ENCODE measurements at places on chromosomes 7 and 10.
A peak's percentile ranks its signal among the peaks of the same experiment; 100 is the strongest.

DNA sequence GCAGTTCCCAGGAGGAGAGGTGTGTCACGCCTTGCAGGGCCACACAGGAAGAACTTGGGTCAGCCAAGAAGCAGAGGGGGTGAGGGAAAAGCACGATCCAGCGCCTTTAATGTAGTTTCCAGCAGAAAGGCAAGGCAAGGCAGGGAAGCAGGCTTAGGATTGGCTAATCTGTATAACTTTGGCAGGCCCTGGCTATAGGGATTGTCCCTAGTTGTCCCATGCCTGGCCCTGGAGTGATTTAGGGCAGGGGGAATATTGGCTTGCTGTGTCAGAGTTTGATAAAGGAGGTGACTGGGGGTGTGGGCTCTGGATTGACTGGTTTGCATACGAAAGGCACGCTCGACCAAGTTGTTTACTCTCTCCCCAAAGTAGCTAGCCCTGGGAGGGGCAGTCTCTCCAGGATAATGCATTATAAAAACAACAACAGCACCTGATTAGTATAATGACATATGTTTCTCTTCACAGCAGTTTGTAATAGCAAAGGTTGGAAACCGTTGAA is 44.5 kb downstream of the RBM28 start:
- no peak for DNase-seq

DNA sequence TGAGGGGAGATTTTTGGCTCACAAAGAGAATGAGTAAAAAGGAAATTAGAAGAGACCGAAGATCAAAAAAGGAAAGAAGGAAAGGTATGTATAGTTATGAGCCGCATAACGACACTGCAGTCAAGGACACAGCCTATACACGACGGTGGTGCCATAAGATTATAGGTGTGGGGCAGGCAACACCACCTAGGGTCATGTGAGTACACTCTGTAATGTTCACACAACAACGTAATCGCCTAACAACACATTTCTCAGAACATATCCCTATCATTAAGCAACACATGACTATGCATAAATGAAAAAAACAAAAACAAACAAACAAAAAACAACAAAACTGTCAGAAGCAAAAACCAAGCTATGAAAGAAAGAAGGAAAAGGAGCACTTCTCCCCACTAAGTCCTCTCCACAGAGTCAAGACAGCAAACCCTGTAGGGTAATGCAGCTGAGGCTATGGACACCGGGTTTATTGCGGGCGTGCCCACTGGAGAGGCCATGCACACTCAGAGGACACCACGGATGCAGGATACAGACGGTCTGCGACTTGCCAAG is 45.1 kb downstream of the PIP4K2A start:
- DNase-seq: no peak

DNA sequence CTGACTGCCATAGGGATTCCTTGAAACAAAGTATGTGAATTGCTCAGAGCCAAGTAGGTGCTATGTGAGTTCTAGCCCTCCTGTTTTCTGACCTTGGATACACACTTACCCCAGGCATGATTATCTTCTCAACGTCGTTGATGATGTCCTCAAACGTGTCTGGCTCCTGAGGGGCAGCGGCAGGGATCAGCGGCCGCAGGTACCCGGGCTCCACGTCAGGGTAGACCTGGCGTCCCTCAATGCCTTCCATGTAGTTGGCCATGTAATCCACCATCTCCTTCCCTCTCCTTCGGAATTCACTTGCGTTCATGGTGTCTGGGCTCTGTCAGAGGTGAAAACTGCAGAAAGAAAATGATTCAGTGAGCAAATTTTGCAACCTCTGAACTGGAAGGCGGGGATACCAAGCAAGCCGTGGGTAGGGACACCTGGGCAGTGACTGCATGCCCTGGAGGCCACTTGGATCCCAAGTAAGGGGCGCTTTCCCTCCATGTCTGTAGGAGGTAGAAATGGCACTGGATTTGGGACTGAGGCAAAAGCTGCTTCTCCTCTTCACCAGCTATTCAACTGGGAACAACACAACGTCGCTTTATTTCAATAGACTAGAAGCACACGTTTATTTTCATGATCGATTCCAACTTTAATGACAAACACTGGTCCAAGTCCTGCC is 21.3 kb downstream of the DDC start:
- no peak for DNase-seq

DNA sequence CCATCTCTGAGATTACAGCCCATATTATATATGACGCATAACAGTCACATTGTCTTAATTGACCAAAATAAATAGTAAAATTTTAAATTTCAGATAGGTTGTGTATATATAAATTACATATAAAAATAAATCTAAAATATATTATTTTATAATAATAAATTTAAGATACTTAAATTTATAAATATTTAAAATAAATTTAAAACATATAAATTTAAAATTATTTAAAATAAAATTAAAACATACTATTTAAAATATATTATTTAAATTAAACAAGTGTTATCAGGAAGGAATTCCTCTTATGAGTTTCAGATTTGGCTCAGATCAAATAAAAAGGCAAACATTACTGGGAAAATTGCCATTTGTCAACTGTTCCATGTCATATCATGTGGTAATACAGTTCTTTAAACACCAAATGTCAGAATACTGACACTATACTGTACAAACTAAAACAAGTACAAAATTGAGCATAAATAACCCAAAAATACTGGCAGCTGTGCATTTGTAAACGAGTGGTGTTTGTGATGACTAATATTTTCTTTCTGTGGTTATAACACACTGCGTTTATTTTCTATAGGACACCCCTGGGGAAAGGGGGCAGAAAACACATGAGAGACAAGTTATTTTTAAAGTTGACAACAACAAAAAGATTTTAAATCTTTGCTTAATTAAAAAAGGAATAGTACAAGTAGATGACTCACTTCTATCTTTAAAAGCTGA is 71.3 kb upstream of the DGKB start:
- DNase-seq: no peak

GRCh38 chr10:73576178-73576889 is 14.8 kb downstream of the USP54 start:
- no peak for DNase-seq

GRCh38 chr10:77417806-77418640 is 219.6 kb downstream of the KCNMA1 start:
- no peak for DNase-seq

DNA sequence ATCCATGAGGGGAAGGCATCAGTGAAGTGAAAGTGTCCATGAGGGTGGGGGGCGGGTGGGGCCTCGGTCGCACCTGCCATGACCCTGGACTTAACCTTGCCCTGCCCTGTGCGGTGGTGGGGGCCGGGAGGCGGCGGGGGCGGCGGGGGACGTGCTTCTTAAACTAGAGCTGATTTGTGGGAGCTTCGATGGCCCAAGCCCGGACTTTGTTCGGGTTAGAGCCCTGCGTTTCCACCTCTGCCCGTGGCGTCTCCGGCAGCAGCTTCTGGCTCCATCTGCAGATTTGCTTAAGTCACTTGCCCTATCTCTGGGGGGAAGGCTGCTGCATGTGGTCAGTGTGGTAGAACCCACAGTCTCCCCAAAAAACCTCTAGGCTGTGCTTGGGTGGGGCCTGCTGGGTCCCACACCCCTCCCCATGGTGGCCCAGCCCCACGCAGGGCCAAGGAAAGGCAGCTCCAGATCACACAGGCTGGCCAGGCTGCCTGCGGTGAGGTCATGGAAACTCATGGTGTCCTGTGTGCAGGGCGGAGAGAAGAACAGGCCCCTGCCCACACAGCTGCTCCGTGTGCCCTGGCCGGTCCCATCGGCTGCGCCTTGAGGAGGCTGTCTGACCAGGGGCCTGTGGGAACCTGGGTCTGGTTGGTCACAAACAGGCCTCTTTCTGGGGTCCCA is 93.2 kb downstream of the INPP5A start:
- DNase-seq: no peak

DNA sequence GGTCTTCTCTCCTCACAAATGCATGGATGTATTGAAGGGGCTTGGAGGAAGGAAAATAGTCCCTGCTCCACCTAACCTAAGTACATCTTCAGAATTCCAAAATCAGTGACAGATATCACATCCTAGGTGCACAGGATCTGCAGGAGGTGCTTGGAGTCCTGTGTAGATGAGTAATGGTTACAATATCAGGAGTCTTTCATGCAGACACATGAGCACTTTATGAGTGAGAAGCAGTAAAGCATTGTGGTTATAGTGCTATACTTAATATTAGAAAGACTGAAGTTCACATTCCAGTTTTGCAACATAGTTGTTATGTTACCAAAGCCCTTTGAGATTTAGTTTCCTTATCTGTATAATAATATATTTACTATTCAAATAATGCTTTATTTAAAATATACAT is 516.7 kb downstream of the NEBL start:
- DNase-seq: no peak

- DNase-seq: no peak
These were observed 168.6 kb downstream of the REEP3 start for GRCh38 chr10:63689768-63690167.

GRCh38 chr7:14023838-14024237 is 34.4 kb upstream of the ETV1 start:
- DNase-seq: no peak

GRCh38 chr7:40219917-40220316 is 85.1 kb downstream of the SUGCT start:
- no peak for DNase-seq

- DNase-seq: no peak
These were observed 781.8 kb upstream of the LRRTM3 start for GRCh38 chr10:66144016-66144415.

GRCh38 chr7:106773228-106773627 is 91.9 kb upstream of the PIK3CG start:
- DNase-seq: no peak

DNA sequence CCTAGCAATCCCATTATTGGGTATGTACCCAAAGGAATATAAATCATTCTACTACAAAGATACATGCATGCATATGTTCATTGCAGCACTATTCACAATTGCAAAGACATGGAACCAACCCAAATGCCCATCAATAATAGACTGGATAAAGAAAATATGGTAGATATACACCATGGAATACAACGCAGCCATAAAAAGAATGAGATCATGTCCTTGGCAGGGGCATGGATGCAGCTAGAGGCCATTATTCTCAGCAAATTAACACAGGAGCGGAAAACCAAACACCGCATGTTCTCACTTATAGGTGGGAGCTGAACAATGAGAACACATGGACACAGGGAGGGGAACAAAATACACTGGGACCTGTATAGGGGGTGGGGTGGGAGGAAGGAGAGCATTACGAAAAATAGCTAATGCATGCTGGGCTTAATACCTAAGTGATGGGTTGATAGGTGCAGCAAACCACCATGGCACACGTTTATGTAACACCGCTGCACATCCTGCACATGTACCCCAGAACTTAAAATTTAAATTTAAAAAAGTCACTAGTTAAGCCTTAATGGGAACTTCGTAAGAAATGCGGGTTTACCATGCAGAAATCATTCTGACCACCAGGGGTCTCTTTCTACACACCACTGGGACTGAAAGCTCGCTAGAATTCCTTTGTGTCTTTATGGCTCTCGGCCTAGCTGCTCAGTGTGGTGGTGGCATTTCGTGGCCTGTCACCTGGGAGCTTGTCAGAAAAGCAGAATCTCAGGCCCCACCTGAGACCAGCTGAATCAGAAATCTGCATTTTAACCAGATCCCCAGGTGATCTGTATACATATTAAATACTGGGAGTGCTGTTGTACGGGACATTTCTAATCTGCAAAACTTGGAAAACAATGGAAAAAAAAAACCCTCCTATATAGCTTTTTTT is 9.5 kb downstream of the ANKRD1 start:
- DNase-seq: peak; percentile 89

DNA sequence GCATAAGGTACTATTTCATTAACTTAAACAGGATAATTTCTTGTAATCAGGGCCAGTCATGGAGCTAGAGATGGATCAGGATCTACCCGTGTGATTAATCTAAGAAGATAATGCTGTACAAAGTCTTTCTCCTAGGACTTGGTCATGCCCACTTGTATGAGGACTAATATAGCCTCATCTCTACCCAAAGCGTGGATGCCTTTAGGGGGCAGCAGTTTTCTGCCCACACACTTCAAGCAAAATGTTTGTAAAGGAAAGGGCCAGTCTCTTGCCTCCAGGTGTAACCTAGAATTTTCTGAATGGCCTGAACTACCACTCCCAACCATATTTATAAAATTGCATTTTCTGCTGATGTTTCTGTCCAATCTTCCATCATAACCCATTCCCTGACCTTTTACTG is 764.0 kb upstream of the IGFBP3 start:
- no peak for DNase-seq

DNA sequence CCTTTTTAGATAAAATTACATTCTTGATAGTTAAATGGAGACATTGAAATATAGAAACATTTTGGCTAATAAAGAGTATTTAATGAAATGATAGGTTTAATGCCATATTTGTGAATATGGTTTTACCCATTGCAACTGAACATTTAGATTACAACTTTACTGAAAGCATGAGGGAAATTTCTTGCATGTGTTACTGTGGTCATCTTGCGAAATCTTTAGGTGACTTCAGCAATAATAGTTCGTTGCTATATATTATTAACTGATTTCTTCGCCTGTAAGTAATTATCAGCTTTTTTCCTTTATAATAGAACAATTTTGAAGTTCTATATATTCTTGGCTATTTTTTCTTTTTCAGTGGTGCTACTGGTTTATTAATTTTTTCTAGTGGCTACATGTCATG is 83.2 kb downstream of the MLLT10 start:
- no peak for DNase-seq

GRCh38 chr10:89384474-89385340 is 6.9 kb downstream of the IFIT1B start:
- no peak for DNase-seq

- DNase-seq: peak; percentile 88
These were observed 17.5 kb downstream of the ACTA2 start for GRCh38 chr10:88934900-88935672.

GRCh38 chr7:105009667-105010503 is 4.1 kb upstream of the KMT2E start:
- DNase-seq: no peak

GRCh38 chr10:63666836-63667383 is 145.7 kb downstream of the REEP3 start:
- no peak for DNase-seq

DNA sequence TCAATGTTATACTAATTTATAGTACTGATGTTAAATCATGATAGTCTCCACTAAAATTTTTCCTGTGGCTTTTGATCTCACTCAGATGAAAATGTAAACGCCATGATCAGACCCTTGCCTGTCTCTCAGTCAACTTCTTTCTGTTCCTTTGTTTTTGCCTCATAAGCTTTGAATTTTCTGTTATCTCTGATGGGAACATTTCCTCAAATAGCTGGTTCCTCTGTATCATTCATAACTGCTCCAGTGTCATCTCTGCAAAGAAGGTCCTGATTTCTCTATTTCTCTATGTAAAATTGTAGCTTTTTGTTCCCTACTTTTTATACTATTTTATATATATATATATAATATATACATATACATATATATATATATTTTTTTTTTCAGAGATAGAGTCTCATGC is 67.5 kb downstream of the GPR141 start:
- no peak for DNase-seq

GRCh38 chr10:103186128-103186527 is 6.9 kb downstream of the NT5C2 start:
- no peak for DNase-seq

- no peak for DNase-seq
These were observed 214.2 kb upstream of the KAT6B start for GRCh38 chr10:74612195-74612594.

Data from Jurkat, Clone E6-1 (cell line).